T-helper 2 cell treated with Interferon-gamma antibody and Interleukin-4, amounts not matched to agents 100 ng/mL and 5 ng/mL, for 36 hours (primary cell): ENCODE measurements at places on chromosomes 6 and 20. TPM values are rescaled to one million over a fixed set of nuclear protein-coding genes. Genes with fewer than 3 reads are reported as not detected.

Gene MRPL14
- 54.4 and 56.4 TPM in 2 replicates for total RNA-seq

Gene FAM162B
- not detected in 2 replicates for total RNA-seq

Gene TSHZ2
- 2.5 and 2.9 TPM in 2 replicates for total RNA-seq

Gene CDH4
- total RNA-seq = 0.05 TPM in 1 of 2 replicates, not detected in the other

Gene EYA2
- total RNA-seq = 0.11 TPM in 1 of 2 replicates, not detected in the other

Gene CTSZ
- total RNA-seq = 53.2 and 53.7 TPM in 2 replicates

Gene NKAIN2
- not detected in 2 replicates for total RNA-seq

Gene COX4I2
- not detected in 2 replicates for total RNA-seq

Gene KHDC1L
- 0.32 TPM in 1 of 2 replicates, not detected in the other for total RNA-seq

Gene SOBP
- total RNA-seq = 0.09 and 0.14 TPM in 2 replicates
